ENCODE measurements at places on chromosomes 2 and 18.

- no peak for DNase-seq
These were observed 126.8 kb downstream of the KCTD1 start for GRCh38 chr18:26421503-26421902.

- no peak for DNase-seq
These were observed 3.1 kb downstream of the DSC3 start for GRCh38 chr18:31039426-31039825.

DNA sequence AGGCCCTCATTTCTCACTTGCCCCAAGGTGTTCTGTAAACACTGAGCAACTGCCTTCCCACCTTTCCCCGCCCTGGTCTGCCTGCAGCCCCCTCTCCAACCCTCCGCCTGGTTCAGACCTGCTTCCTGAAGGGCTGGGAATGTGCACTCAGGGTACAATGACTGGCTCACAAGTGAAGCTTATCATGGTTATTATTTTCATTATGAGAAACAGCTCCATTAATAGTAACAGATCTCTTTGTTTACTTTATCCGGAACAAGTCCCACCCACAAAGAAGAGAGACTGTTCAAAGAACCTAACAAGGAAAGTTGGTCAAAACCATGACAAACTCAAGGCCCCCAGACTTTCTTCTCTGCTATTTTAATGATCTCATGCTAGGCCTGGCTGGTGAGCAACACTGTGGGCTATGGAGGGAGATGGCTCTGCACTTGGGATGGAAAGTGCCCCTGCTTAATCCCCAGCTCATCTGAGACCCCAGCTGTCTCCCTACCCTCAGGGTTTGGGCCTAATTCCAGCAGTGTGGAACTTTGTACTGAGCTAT lies 36.7 kb downstream of the ARHGAP25 start:
- DNase-seq = no peak

- no peak for DNase-seq
These were observed 279.7 kb downstream of the RNF144A start for GRCh38 chr2:7196883-7197282.

- no peak for DNase-seq
These were observed 96.1 kb upstream of the LMAN1 start for GRCh38 chr18:59454909-59455727.

DNA sequence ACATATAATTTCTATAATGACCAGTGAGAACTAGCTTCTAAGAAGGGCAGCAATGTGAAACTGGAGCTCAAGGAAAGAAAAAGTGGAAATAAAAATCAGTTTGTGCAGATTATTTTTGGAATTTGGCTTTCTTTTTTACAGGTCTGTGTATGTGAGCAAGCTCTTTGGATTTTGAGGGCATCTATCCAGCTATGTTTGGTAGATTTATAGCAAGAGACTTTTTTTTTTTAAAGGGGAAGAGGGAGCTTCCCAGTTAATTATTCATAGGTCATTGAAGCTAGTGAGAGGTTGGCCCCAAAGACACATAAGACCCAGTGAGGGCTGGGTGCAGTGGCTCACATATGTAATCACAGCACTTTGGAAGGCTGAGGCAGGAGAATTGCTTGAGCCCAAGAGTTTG lies 24.0 kb upstream of the COLEC12 start:
- DNase-seq = peak; percentile 87

GRCh38 chr18:76984193-76985155 lies 148.1 kb downstream of the MBP start:
- no peak for DNase-seq

DNA sequence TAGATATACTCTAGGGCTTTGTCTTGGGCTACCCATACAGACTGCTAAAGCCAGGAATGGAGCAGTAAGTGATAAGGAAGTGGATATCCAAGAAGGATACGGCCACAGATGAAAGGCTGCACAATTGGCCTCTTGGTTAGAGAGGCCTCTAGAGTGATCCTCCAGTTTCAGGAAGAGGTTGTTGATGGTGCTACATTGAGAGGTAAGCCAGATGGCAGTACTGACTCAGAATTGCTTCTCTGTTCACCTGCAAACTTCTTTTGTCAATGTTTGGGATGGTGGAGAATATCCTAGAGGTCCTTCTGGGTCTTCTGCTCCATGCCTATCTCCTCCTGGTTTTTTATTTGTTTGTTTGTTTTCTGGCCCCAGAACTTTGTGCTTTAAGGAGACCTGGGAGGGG lies 226.8 kb upstream of the LRRTM1 start:
- DNase-seq = no peak

GRCh38 chr2:20609349-20609994 lies 41.4 kb downstream of the HS1BP3 start:
- DNase-seq = peak; percentile 92

DNA sequence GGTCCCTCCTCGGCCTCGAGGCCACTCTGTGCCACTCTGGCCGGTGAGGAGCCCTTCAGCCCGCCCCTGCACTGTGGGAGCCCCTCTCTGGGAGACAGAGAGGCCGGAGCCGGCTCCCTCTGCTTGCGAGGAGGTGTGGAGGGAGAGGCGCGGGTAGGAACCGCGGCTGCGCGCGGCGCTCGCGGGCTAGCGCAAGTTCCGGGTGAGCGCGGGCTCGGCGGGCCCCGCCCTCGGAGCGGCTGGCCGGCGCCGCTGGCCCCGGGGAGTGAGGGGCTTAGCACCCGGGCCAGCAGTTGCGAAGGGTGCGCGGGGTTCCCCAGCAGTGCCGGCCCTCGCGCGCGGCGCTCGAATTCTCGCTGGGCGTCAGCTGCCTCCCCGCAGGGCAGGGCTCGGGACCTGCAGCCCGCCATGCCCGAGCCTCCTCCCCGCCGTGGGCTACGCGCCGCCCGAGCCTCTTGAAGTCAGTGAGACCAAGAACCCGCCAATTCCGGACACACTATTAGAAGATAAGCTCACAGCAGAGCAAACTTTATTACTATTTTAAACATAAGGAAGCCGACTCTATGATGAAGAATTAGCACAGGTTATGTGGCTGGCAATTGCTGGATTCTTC lies 825.8 kb upstream of the FANCL start:
- no peak for DNase-seq

DNA sequence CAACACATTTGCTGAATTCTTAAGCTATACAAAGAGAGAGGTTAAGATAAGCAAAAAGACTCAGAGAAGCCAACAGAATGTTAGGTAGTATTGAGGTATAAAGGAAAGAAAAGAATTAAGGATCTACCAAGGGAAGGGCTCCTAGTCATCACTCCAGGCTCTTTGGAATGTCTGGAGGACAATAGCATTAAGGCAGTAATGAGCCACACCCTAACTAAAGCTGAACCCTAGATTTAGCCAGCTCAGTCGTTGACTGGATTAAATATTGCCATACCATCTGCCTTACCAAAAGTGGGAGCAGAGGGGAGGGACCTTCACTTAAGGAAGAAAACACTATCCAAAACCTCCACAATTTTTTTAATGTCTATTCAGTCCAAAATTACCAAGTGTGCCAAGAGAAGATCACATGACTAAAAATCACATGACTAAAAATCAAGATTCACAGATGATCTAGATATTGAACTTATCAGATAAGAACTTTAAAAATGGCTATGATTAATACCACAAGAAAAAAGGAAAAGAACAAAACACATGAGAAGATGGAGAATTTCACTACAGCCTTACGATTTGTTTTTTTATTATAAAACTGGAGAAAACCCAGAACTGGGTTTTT lies 59.7 kb downstream of the EXOC6B start:
- no peak for DNase-seq

DNA sequence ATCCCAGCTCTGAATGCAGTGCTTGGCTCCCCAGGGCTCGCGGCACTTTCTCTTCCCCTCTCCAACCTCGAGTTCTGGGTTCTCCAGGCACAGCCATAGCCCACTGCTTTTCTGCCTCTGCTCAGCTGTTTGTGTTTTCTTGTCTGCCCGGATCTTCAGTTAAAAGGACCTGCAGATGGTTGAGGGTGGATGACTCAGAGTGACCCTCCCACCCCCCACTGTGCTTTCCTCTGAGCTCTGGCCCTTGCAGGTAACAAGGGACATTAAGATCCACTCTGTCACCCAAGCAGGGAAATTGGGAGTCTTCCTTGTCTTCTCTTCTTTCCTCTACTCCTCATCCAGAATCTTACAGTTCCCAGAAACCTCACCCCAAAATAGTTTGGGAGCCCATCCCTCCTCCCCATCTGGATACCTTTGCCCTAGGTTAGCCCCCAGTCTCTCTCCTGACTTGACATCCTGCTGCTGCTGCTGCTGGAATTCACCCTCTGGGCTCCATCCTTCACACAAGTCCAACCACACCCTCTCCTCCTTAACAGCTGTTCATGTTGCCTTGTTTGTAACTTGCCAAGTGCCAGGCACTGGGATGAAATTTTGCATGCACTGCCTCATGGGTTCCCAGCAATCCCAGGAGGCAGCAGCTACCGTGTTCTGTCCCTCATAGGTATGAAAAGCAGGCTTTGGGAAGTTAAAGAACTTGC lies 157.9 kb upstream of the TTC39C start:
- DNase-seq = no peak

- DNase-seq = peak; percentile 95
These were observed 53.5 kb downstream of the RASGRP3 start for GRCh38 chr2:33529771-33530481.

DNA sequence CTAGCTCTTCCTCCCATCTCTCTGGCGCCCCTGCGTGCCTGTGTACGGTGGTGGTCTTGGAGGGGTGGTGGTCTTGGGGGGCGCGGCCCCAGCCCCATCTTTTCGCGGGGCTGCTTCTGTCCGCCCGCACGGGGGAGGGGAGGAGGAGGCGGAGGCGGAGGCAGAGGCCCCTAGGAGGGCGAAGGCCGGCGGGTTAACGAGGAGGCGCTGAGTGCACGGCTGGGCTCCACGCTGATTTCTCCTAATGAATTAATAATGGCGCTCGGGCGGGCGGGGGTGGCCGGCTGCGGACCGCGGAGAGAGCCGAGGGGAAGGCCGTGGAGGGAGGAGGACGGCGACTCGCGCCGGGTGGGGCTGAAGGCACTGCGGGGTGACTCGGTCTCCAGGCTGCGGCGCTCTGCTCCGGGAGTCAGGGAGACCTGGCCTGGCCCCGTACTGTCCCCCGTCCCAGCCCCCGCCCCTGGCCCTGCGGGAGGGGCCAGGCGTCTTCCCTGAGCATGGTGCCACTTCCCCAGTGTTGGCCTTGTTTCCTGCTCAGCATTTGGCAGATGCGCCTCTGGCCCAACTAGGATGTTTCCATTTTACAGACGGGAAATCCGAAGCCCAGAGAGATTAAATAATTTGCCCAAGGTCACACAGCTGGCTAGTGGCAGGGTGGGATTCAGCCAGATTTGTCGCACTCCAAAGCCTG lies 6.0 kb downstream of the GAREM2 start:
- DNase-seq = peak; percentile 21

All from fibroblast of mammary gland (primary cell).